ENCODE measurements at places on chromosomes 2 and 18. TPM values are rescaled to one million over a fixed set of nuclear protein-coding genes. Genes with fewer than 3 reads are reported as not detected.

The ZNF512 gene
- 16.3 TPM for total RNA-seq

The NRBP1 gene
- 106 TPM for total RNA-seq

The ARHGEF33 gene
- total RNA-seq, result 0.15 TPM

The M1AP gene
- not detected for total RNA-seq

The NDUFS1 gene
- 125 TPM for total RNA-seq

The PRADC1 gene
- total RNA-seq, result 10.3 TPM

The CYBRD1 gene
- total RNA-seq, result 132 TPM

The CNRIP1 gene
- total RNA-seq, result 14.1 TPM

The C2orf92 gene
- 0.75 TPM for total RNA-seq

The INO80B gene
- total RNA-seq, result 9.2 TPM

The CRYGC gene
- total RNA-seq, result not detected

The DSG2 gene
- total RNA-seq, result 8.9 TPM

The LOXHD1 gene
- not detected for total RNA-seq

The CFLAR gene
- 56.9 TPM for total RNA-seq

The PLCD4 gene
- total RNA-seq, result 4.0 TPM

The HK2 gene
- 30.7 TPM for total RNA-seq

The SPP2 gene
- total RNA-seq, result not detected

The FMNL2 gene
- total RNA-seq, result 13.6 TPM

The SCN9A gene
- 2.6 TPM for total RNA-seq

The CNTNAP5 gene
- not detected for total RNA-seq
